ENCODE measurements at places on chromosomes 12 and 14.
A peak's percentile ranks its signal among the peaks of the same experiment; 100 is the strongest.

DNA sequence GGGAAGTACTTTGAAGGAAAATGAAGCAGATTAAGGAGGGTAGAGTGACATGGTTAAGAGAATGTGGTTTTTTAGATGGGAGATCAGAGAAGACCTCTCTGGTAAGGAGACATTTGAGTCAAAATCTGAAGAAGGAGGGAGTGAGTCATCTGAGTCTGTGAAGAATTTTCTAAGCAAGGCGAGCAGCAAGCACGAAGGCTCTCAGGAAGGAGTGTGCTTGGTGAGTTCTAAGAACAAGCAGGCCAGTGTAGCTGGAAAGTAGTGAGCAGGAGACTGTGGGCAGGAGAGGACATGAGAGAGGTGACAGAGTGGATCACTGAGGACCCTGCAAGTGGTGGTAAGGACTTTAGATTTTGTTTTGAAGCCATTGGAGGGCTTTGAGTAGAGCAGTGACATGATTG, 76.3 kb upstream of the FUT8 start:
- DNase-seq = peak; percentile 37

GRCh38 chr12:116028619-116029018, 248.9 kb downstream of the MED13L start:
- DNase-seq = no peak

GRCh38 chr12:5280086-5280485, 151.8 kb upstream of the NTF3 start:
- DNase-seq = no peak

- DNase-seq = no peak
Observed at GRCh38 chr12:11685716-11686115, 36.2 kb downstream of the ETV6 start.

GRCh38 chr12:49797449-49797776, 30.8 kb downstream of the NCKAP5L start:
- DNase-seq = no peak

DNA sequence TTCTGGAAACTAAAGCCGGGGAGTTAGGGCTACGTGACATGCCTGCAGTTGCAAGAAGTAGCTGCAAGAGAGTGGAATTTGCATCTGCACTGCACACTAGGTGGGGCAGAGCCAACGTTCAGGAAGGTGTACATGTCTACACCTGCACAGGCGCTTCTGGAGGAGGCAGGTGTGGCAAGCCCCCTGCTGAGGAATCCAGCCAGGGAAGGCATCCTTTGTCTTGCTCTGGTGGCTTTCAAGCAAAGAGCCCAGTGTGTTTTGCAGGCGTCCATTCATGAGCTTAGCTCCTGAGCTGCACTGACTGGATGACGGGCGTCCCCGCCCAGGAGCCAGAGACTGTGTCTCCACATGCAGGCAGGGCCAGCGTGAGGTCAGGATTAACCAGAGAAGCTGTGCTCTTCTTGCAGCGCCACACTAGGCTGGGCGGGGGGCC, 116.3 kb downstream of the ZFP36L1 start:
- DNase-seq = no peak

- no peak for DNase-seq
Observed at GRCh38 chr12:89334548-89335169, 17.6 kb downstream of the DUSP6 start.

GRCh38 chr12:127648321-127648720, 618.6 kb upstream of the TMEM132C start:
- no peak for DNase-seq

DNA sequence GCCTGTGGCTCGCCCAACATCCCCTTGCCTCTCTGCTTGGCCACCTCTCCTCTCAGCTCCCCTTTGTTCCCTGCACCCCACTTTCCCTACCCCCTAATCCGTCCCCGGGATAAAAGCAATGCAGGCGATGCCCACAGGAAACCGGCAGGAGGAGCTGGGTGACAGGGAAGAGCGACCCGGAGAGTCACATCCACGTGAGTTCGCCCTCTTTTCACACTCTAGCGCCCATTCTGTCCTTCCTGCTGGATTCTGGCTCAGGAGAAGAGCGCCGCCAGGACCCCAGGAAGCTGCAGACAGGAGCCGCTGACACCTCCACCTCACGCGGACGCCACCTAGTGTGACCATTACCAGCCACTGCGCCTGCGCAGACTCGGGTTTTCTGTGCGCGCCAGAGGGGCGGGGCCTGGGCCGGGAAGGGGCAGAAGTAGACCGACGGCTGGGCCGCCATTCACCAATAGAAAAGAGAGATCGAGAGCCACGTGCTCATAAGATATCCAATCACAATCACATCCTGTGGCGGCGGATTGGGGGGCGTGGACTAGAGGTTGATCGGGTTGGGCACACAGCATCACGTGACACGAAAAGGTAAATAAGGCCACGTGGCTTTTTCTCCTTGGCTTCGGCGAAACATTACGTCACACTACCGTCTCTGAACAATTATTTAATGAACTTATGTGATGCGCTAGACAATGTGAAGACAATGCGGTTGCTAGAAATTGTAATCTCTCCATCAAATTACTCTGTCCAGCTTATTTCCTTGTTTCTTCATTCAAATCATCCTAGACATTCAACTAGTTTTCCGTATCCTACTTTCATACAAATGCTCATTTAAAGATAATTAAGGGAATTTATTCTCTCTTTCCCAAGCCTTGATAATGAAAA, 10.1 kb downstream of the PLA2G1B start:
- peak; percentile 91 for DNase-seq

DNA sequence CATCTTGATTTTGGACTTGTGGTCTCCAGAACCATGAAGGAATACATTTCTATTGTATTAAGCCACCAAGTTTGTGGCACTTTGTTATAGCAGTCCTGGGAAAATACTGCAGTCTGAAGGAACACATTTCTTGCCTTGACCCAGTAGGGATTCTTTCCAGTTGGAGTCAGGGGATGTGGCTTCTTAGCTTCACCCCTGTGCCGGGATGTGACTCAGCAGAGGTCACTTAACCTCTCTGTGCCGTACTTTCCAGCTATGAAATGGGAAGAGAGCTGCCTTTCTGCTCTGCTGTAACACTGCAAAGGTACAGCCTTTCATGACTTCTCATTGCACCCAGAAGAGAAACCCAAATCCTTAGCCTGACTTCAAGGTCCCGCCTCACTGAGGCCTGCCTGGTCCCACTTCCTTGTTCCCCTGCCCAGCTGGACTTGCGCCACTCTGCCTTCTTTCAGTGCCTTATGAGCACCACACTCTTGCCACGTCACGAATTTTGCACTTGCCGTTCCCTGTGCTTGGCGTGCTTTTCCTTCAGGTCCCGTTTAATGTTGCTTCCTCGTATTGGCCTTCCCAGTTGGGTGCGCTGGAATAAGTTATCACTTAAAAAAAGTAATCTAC, 24.2 kb downstream of the CHST11 start:
- DNase-seq = no peak

- DNase-seq = no peak
Observed at GRCh38 chr14:36054353-36055051, 122.0 kb downstream of the PTCSC3 start.
